Transverse colon (tissue), 4 donors: ENCODE measurements at places on chromosomes 3 and 15. TPM values are rescaled to one million over a fixed set of nuclear protein-coding genes. Genes with fewer than 3 reads are reported as not detected.

Gene PFKFB4
- total RNA-seq, result 7.9 TPM

Gene RAD51
- 31.6 TPM for total RNA-seq

Gene CMTM8
- total RNA-seq, result 9.8 TPM

Gene SMCO1
- total RNA-seq, result not detected

Gene HIGD2B
- total RNA-seq, result not detected

DNA sequence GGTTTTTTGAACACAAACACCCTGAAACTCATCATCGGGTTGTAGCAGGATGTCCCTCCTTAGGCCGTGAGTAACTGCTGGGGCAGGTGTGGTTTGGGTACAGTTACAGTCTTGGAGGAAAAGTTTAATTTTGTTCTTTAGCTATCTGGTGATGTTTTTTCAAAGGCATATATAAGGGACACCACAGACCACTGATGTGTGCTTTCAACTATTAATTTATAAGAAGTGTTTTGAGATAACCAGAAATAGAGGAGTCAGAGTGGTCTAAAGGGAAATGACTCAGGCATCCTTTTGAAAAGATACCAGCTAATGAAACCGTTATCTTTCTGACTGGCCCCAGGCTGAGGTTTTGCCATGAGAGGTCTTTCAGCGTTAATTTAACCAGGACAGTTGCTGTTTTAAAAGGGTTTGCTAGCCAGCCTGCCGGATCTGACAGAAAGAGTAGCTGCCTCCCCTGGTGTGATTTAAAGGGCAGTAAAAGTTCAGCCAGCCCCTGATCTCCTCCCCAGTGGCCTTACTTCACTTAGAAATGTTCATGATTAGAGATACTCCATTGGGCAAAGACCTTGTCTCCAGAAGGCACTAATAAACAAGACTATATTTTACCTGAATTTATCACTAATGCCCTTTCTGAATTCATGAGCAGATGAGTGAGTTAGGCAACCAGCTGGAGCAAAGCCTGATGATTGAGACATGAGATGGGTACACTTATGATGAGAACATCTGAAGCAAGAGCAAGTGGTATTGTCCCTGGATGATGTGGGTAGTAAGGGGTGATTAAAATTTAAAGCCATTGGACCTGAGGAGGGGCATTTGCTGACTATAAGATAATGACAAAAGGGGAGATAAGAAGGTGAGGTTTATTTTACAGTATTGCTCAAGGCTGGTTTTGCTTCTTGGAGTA lies 482.5 kb upstream of the TBL1XR1 start:
- H3K4me1 ChIP-seq, result peaks cover 6% of the 10 kb centered on the region
- H3K36me3 ChIP-seq, result no peaks in the 10 kb centered on the region
- no peak overlapping the region for H3K27ac ChIP-seq
- no peaks in the 10 kb centered on the region for H3K27me3 ChIP-seq
- no peak overlapping the region for H3K4me3 ChIP-seq

- DNase-seq, result no peak
- H3K4me1 ChIP-seq, result peaks cover 60% of the 10 kb centered on the region
- H3K36me3 ChIP-seq, result no peaks in the 10 kb centered on the region
- H3K27me3 ChIP-seq, result no peaks in the 10 kb centered on the region
- peak overlapping the region; percentile 89 for H3K27ac ChIP-seq
- H3K4me3 ChIP-seq, result no peak overlapping the region
These were observed 29.1 kb downstream of the IRAK2 start for GRCh38 chr3:10193692-10194327.

GRCh38 chr3:178880274-178880673 lies 191.3 kb downstream of the ZMAT3 start:
- DNase-seq, result no peak
- H3K4me1 ChIP-seq, result no peaks in the 10 kb centered on the region
- H3K27ac ChIP-seq, result no peak overlapping the region
- H3K4me3 ChIP-seq, result no peak overlapping the region
- H3K27me3 ChIP-seq, result no peaks in the 10 kb centered on the region
